Fibroblast of gingiva (primary cell): ENCODE measurements at places on chromosomes 3 and 15.
A peak's percentile ranks its signal among the peaks of the same experiment; 100 is the strongest.

- DNase-seq = peak; percentile 62
These were observed 14.4 kb upstream of the CLDN1 start for GRCh38 chr3:190336516-190337189.

- no peak for DNase-seq
These were observed 40.0 kb upstream of the TUSC7 start for GRCh38 chr3:116669576-116669975.

- DNase-seq = no peak
These were observed 6.8 kb downstream of the VPS18 start for GRCh38 chr15:40901053-40901443.

- no peak for DNase-seq
These were observed 109.3 kb downstream of the SHQ1 start for GRCh38 chr3:72738752-72739530.

DNA sequence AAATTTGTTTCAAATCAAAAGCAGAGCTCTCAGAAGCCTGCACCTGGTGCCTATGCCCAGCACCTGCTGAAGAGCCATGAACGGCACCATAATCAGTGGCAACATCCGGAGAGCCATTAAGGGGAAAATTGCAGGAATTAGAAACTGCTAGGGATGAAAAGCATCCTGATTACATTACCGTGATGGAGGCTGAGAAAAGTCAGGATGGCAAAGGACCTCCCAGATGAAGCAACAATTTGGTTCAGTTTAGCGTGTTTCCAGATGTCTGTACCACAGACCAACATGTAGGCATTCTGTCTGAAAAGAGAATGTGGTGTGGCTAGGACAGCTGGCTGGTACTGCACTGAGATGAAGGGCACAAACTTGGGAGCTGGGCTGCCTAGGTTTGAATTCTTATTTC is 106.1 kb downstream of the EOMES start:
- DNase-seq = peak; percentile 44

GRCh38 chr3:25145176-25145575 is 282.9 kb upstream of the RARB start:
- DNase-seq = no peak
